ENCODE measurements at places on chromosomes 7 and 10.
A peak's percentile ranks its signal among the peaks of the same experiment; 100 is the strongest.

- DNase-seq = peak; percentile 65
Observed at GRCh38 chr10:131081376-131081775, 230.1 kb downstream of the TCERG1L start.

DNA sequence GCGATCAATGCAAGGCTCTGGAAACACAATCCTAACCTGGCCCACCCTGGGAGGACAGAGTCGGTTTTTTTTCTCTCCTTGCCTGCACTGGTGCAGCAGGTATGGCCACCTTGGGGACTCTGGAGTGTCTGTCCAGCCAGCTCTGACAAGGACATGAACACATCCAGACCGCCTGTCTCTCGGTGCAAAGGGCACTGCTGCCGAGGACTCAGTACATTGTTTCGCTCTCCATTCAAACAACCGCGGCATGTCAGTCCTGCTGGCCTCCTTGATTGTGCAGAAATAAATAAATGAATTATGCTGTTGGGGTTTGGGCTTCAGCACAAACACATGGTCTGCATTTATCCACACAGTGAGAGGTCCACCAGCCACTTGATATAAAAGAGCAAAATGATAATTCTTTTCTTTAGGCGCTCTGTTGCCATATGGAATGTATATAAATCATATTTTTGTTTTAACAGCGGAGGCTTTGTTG is 565.2 kb downstream of the KCNMA1 start:
- no peak for DNase-seq

- DNase-seq = no peak
Observed at GRCh38 chr10:20288060-20288459, 471.8 kb downstream of the PLXDC2 start.

GRCh38 chr7:45421806-45422205 is 152.4 kb upstream of the ADCY1 start:
- DNase-seq = no peak

DNA sequence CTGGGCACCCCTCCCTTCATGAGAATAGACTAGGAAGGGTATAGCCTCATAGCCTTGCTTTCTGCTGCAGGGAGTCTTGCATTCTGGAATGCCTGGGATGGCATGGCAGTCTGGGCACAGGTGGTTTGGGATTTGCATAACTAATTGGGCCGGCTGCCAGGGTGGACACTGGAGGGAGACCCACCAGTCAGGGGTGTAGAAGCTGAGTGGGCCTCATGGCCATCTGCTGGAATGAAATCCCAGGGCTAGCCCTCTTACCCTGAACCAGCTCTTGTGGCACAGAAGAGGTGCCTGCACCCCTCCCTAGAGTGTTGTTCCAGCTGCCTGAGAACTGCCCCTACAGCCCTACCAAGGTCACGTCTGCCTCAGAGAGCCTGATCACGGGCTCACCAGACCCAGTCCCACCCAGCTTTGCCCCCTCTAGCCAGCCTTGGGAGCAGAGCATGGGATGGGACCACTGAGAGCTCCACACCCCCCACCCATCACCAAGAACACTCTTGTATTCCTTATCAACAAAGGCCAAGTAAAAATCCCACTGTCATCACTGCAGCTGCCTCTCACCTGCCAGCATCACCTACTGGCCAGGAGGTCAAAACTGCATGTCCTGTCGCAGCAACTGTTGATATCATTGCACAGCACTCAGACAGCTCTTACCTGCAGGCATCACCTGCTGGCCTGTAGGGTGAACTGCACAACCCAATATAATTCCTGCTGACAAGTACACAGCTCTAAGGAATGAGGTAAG is 148.9 kb downstream of the ZEB1 start:
- DNase-seq = peak; percentile 19

GRCh38 chr10:50501478-50501877 is 122.3 kb downstream of the SGMS1 start:
- no peak for DNase-seq

- peak; percentile 61 for DNase-seq
Observed at GRCh38 chr7:73557397-73558257, at the start of gene BCL7B. TSS of gene BCL7B (minus strand) at chr7:73557690. CDS start at chr7:73557578, 112 bp downstream.

- DNase-seq = no peak
Observed at GRCh38 chr7:133024596-133024995, 57.3 kb downstream of the CHCHD3 start.

DNA sequence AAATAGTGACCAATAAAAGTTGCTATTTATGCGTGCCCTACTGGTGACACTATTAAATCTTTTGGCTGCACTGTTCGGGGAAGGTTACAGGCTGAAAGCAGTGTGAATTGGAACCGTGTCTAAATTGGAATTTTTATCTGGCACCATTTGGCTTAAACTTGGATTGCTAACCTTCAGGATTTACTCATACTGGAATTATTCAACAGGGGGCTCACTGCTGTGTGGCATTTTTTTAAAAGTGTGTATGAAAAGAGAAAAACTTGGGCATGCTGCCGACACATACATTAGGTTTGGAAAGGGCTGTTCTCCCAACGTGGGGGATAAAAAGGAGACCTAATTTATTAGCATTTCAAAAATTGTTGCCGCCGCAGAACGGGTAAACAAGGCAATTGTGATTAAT is 537.9 kb upstream of the MGMT start:
- no peak for DNase-seq

DNA sequence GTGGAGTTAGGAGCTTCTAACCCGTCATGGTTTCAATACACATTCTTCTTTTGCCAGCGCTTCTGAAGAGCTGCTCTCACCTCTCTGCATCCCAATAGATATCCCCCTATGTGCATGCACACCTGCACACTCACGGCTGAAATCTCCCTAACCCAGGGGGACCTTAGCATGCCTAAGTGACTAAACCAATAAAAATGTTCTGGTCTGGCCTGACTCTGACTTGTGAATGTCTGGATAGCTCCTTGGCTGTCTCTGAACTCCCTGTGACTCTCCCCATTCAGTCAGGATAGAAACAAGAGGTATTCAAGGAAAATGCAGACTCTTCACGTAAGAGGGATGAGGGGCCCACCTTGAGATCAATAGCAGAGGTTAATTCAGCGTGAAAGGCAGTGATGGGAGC is 22.4 kb downstream of the PRSS2 start:
- DNase-seq = no peak

GRCh38 chr10:96288151-96288621 is 16.0 kb upstream of the DNTT start:
- DNase-seq = no peak

DNA sequence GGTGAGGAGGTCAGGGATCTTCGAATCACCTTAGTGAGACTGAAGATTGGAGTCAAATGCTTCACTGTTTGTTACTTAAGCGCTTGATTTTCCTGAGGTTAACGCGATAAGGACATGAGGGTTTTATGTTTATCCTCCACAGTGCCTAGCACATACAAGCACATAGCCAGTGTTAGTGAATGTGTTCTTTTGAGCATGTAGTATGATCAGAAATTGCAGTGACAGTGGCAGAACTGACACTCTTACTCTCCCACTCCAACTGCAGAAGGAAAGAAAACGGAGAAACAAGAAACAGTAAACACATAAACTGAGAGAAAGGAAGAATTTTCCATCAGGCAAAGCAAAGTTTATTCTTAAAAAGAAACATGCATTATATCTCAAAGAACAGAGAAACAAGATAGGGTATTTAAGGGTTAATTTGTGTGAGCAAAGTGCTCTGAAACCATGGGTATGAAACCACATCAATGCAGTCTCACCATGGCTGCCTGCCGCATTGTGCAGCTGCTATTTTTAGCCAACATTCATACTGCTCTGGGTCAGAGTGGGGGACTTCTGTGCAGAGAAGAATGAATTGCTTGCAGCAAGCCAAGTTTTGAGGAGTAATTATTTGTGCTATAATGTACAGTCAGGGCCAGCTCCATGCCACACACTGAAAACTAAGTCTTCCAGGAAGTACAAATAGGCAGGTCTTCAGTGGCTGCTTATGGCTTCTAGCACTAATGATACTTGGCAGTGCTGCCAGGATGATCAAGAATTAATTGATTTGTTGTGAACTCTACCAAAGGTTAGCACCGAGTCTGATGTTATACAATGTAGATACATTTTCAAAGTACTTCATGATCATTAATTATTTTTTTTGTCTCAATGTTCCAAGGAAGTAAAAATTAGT is 152.0 kb downstream of the MACC1 start:
- DNase-seq = no peak

DNA sequence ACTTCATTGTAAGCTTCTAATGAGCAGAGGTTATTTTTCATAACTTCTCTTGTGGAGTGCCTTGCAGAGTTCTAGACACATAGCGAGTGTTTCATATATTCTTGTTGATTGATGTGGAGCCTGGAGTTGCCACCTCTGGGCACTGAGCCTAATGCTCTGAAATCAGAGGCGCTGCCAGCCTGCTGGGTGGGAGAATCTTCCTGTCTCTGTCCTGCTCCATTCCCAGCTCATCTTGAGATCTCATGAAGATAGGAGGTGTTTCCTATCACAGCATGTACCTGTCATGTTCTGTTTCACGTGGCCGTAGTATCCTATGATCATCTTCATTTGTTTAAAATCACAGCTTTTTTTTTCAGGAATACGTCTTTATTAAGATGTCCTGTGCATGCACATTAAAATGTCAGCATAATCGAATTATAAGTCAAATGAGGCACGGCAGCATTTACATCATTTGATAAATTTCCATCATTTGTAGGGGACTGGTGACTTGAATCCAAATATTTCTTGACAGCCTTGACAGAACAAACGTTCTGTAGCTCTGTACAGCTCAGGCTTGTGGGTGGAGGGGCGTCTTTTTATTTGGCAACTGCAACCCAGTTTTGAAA is 393.0 kb downstream of the PHTF2 start:
- no peak for DNase-seq

- no peak for DNase-seq
Observed at GRCh38 chr7:39890411-39890810, 59.6 kb upstream of the CDK13 start.
